Aorta (tissue), 5 donors: ENCODE measurements at places on chromosomes 2 and 18. TPM values are rescaled to one million over a fixed set of nuclear protein-coding genes. Genes with fewer than 3 reads are reported as not detected.
A peak's percentile ranks its signal among the peaks of the same experiment; 100 is the strongest.

- no peak overlapping the region for H3K27ac ChIP-seq
- no peak for DNase-seq
- peaks cover 2% of the 10 kb centered on the region for H3K4me1 ChIP-seq
- H3K4me3 ChIP-seq, result no peak overlapping the region
These were observed 43.3 kb upstream of the TXNDC2 start for GRCh38 chr18:9842448-9842847.

GRCh38 chr2:142323206-142323605 is 192.4 kb upstream of the LRP1B start:
- H3K4me1 ChIP-seq, result no peaks in the 10 kb centered on the region
- no peak overlapping the region for H3K27ac ChIP-seq
- H3K27me3 ChIP-seq, result no peaks in the 10 kb centered on the region
- DNase-seq, result no peak

- H3K27me3 ChIP-seq, result no peaks in the 10 kb centered on the region
- DNase-seq, result peak; percentile 75
- no peaks in the 10 kb centered on the region for H3K36me3 ChIP-seq
- no peaks in the 10 kb centered on the region for H3K4me1 ChIP-seq
- H3K27ac ChIP-seq, result no peak overlapping the region
- H3K4me3 ChIP-seq, result peak overlapping the region; percentile 4
These were observed 369 bp downstream of the CDK5R2 start for GRCh38 chr2:218959761-218960308.

DNA sequence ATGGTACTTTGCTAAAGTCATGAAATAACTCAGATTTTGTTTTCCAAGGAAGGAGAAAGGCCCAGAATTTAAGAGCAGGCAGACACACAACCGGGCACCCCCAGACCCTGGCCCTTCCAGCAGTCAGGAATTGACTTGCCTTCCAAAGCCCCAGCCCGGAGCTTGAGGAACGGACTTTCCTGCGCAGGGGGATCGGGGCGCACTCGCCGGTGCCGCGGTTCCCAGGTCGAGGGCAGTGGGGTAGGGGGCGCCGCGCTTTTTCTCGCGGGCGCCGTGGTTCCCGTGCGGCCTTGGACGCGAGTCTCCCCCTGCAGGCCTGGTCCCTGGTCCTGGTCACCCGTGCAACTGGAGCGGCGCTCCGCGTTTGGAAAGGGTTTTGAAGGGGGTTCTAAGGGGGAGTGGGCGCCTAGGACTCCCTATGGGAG is 1.2 kb downstream of the ZNF236 start:
- no peak overlapping the region for H3K27ac ChIP-seq
- no peaks in the 10 kb centered on the region for H3K36me3 ChIP-seq
- H3K27me3 ChIP-seq, result no peaks in the 10 kb centered on the region
- DNase-seq, result no peak

GRCh38 chr2:203934711-203935438 is 1.7 kb upstream of the ICOS start:
- no peaks in the 10 kb centered on the region for H3K4me1 ChIP-seq
- no peak for DNase-seq
- H3K27me3 ChIP-seq, result no peaks in the 10 kb centered on the region
- H3K36me3 ChIP-seq, result no peaks in the 10 kb centered on the region

DNA sequence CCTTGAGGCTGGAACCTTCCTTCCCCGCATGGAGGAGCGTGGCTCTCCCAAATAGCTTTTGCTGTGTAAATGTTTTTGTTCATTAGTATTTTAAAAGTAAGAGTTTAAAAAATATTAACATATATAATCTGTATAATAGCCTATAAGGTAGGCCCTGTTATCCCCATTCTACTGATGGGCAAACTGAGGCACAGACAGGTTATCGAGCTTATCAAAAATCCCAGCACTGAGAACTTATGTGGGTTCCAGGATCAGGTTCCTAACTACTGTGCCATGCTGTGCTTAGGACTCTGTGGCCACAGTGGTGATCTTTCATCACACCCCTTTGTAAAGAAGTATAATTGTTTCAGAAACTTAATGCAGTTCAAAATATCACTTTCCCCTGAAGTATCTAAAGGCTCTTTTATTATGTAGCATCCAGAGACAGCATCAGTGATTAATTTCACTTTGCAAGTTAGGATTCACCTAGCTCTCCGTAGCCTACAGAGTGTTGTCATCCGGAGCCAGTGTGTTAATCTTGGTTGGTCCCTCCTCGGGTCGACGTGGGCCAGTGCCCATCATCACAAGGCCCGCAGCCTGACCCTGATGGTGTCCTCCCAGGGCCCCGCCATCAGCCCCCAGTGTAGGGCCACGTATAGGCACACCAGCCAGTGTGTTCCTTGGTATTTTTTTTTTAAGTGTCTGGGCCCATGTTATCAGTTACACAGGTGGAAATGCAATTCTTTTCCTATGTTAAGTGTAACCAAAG is 28.7 kb downstream of the CABLES1 start:
- H3K27me3 ChIP-seq, result no peaks in the 10 kb centered on the region
- H3K27ac ChIP-seq, result no peak overlapping the region
- H3K4me3 ChIP-seq, result no peak overlapping the region
- no peak for DNase-seq
- H3K36me3 ChIP-seq, result no peaks in the 10 kb centered on the region
- H3K4me1 ChIP-seq, result no peaks in the 10 kb centered on the region

- no peaks in the 10 kb centered on the region for H3K27me3 ChIP-seq
- H3K4me3 ChIP-seq, result no peak overlapping the region
- no peak for DNase-seq
These were observed 116.6 kb upstream of the MSH6 start for GRCh38 chr2:47666332-47666731.

- no peaks in the 10 kb centered on the region for H3K27me3 ChIP-seq
- H3K4me1 ChIP-seq, result no peaks in the 10 kb centered on the region
- H3K4me3 ChIP-seq, result no peak overlapping the region
- DNase-seq, result no peak
- no peak overlapping the region for H3K27ac ChIP-seq
These were observed 143.6 kb downstream of the MYO3B start for GRCh38 chr2:170321526-170321925.

DNA sequence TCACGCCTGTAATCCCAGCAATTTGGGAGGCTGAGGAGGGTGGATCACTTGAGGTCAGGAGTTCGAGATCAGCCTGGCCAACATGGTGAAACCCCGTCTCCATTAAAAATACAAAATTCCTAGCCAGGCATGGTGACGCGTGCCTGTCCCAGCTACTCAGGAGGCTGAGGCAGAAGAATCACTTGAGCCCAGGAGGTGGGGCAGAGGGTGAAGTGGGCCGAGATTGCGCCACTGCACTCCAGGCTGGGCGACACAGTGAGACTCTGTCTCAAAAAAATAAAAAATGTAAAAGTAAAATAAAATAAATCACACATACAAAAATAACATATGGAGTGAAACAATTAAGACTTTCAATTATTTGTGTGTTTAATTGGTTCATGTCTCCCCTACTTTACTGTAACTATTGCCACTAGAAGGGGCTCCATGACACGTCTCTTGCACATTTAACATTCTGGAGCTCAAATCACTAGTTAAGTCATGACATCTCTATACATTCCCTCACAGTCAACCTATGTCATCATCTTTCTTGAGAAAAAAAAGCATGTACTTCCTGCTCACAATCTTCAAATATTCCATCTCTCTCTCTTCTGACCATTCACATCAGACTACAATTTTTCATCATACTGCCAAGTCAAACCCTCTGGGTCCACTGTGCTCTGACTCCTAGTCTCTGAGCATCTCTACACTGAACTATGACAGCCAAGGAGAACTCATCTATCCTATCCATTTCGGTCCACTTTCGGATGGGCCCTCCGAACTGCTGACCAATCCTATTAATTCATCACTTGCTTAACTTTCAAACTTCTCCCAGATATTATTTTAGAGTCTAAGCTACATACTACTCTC is 6.7 kb downstream of the GFPT1 start:
- H3K4me1 ChIP-seq, result no peaks in the 10 kb centered on the region
- H3K36me3 ChIP-seq, result no peaks in the 10 kb centered on the region
- H3K27ac ChIP-seq, result no peak overlapping the region
- no peak for DNase-seq
- no peak overlapping the region for H3K4me3 ChIP-seq

DNA sequence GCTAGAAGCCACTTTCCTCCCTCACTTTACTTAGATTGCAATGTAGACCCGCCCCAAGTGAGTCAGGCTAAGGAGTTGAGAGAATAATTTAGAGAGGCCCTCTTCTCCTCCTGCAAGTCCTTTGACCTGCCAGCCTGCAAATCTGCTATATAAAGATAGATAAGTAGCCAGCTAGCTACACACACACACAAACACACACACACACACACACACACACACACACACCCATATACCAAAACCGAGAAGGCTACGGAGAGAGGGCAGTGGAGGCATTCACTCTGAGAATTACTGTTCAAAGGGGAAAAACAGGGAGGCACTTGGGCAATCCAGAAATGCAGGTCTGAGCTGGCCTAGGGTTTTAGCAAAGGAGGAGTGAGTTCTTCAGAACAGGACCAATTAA is 23.0 kb upstream of the SMAD7 start:
- H3K36me3 ChIP-seq, result no peaks in the 10 kb centered on the region
- no peak for DNase-seq
- H3K4me1 ChIP-seq, result no peaks in the 10 kb centered on the region
- H3K27ac ChIP-seq, result no peak overlapping the region

DNA sequence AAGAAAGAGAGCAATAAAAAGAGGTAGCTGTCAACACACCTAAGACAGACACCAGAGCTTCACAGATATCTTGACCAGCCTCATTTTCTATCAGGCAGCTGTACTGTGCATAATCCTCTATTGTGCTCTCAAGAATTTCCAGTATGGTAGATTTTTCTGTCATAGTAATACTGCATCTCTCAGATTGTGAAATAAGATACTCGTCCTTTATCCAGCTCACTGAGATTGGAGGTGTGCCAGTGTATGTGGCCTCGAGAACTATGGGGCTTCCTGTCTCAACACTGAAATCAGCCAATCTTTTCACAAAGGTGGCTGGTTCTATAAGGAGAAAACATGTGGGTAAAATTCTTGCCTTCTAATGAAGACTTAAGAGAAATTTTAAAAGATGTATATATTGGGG is 88.9 kb downstream of the TTN start:
- no peak overlapping the region for H3K4me3 ChIP-seq
- H3K27me3 ChIP-seq, result no peaks in the 10 kb centered on the region
- H3K36me3 ChIP-seq, result no peaks in the 10 kb centered on the region
- H3K27ac ChIP-seq, result no peak overlapping the region

GRCh38 chr18:37422116-37422515 is 143.5 kb downstream of the CELF4 start:
- H3K36me3 ChIP-seq, result no peaks in the 10 kb centered on the region
- no peaks in the 10 kb centered on the region for H3K27me3 ChIP-seq
- no peaks in the 10 kb centered on the region for H3K4me1 ChIP-seq
- H3K27ac ChIP-seq, result no peak overlapping the region

DNA sequence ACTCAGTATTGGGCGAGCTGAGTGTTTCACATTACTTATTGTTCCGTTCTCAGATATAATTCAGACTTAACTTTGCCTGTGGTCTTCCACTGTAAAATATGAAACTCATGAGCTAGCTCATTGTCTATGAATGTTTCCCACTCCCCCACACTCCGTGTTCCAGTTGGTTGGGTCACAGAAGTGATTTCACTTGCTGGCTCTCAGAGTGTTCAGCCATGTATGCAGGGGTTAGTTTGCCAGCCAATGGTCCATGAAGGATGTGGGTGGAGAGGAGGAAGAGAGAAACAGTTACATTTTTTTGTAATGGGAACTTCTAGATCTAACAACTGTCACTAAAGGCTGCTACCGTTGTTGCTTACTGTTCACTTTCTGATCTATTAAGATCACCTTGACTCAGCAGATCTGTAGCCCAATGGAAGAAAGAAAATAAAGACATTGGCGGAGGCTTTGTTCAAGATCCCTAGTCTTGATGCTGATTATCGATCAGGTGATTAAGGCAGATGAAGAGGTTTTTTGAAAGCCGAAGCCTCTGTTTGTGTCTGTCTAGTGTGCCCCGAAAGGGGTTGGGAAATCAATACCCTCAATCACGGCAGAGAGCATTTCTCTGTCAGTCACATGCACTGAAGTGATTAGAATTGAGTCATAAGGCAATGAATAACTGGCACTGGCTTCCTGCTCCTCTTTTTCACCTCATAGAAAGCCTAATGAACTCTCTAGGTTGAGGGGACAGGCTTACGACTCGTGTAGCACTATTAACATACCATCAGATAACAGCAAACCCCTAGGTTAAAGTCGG is 279.7 kb upstream of the FIGN start:
- H3K4me3 ChIP-seq, result no peak overlapping the region
- no peaks in the 10 kb centered on the region for H3K36me3 ChIP-seq
- DNase-seq, result peak; percentile 44
- H3K27me3 ChIP-seq, result no peaks in the 10 kb centered on the region
- H3K4me1 ChIP-seq, result no peaks in the 10 kb centered on the region

DNA sequence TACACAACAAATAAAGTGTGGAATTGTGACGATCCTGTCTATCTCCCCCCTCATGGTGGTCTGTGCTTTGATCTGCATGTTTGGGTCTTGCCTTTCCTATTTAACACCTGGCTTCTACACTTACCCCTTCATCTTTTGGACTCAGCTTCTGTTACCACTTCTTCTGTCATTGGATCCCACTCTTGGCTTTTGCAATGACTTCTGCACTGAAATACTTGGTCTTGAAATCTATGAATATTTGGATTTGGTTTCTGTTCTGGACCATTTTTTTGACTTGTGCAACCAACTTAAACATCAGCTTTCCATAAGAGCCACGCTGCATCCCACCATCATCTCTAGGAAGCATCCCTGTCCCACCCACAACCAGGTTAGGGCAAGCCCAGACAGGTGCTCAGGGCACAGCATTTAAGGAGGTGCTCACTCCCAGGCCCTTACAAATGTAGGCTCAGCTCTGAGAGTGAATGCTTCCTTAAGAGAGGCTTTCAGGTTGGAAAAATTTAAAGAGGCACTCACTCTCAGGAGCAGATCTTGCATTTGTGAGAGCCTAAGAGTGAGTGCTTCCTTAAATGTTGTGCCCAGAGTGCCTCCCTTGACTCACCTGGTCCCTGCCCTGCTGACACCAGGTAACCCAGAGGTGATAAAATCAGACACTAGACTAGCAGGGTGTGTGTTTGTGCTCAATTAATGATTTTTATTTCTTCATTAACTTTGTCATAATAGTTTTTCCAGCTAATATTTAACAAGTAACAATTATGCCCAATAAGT is 124.5 kb upstream of the SH3BP4 start:
- H3K4me3 ChIP-seq, result no peak overlapping the region
- no peaks in the 10 kb centered on the region for H3K4me1 ChIP-seq
- no peak overlapping the region for H3K27ac ChIP-seq
- no peaks in the 10 kb centered on the region for H3K36me3 ChIP-seq
- no peaks in the 10 kb centered on the region for H3K27me3 ChIP-seq

UGT1A9 gene
- not detected for total RNA-seq

NT5DC4 gene
- 0.23 TPM for total RNA-seq

PARD6G gene
- total RNA-seq, result 3.8 TPM

TUBA3E gene
- total RNA-seq, result not detected

CCBE1 gene
- total RNA-seq, result 0.36 TPM

GLI2 gene
- total RNA-seq, result 18.5 TPM

STON1 gene
- 28.6 TPM for total RNA-seq
